NCI-H2227 treated with DMSO at 0.1 percent for 48 hours (cell line): ENCODE measurements at places on chromosomes 6 and 20.
A peak's percentile ranks its signal among the peaks of the same experiment; 100 is the strongest.

GRCh38 chr6:111750753-111751673, 122.2 kb downstream of the FYN start:
- DNase-seq = no peak

GRCh38 chr20:25139029-25139705, 56.3 kb upstream of the ENTPD6 start:
- no peak for DNase-seq

DNA sequence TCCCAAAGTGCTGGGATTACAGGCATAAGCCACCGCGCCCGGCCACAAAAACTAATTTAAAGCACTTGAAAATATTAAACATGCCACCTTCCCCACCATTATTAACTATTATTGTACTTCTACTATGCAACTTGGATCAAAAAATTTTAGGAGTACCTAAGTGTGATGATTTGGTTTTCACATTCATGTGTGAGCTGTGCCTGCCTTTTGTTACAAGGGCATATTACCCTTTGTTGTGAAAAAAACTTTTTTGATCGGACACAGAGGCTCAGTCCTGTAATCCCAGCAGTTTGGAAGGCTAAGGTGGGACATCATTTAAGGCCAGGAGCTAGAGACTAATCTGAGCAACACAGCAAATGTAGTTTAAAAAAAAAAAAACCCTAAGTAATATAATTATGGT, 17.1 kb downstream of the ROMO1 start:
- no peak for DNase-seq

DNA sequence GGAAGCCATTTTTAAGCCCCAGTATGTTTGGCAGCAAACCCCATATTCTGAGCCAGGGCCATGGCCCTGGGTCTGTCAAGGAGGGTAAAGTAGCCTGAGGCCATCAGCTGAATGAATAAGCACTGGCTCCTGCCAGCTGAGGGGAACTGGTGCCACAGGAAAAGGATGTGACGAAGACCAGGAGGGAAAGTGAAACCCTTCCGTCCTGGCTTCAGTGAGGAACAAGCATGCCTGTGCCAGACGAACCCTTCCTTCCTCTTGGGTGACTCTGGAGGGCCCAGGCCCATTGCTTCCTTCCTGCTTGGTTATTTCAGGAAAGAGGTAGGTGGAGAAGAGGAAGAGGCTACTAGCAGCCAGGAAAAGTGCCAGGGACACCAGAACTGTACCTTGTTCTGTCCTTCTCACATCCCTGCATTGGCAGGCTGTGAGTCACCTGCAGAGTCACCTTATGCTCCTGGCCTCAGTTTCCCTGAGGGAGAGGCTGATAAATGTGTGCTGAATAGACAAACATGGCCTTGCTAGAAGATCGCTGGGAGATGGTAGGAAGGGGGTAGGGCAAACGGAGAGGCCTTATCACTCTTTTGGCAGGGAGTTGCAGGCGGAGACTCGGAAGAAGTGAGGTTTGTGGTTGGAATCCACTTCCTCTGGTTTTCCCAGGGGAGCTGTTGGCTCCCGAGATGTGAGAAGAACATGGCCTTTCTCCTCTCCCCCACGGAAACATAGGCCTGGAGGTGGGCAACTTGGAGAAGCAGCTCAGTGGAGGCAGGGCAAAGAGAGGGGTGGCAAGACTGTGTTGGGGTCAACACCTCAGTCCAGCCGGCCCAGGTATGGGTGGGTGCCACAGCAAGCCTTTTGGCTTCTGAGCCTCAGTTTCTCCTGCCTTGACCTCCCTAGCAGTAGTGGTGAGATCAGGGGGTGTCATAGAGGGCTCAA, 37.4 kb downstream of the COX4I2 start:
- DNase-seq = no peak

DNA sequence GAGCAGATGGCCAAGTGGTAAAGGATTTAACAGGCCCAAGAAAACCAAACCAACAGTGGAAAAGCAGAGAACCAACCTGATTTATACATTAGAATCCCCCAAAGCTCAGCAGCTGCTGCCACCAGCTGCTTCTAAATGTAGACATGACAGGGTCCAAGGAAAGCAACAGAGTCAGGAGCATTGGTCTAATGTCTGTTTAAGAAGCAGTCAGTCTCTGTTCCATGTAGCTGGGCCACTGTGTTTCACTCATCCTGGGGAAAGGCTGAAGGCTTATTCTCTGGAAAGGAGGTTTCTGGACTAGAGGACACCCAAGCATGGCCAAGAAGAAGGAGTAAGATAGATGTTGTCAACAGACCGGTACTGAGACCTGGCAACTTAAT, 75.4 kb downstream of the TMEM244 start:
- DNase-seq = no peak

DNA sequence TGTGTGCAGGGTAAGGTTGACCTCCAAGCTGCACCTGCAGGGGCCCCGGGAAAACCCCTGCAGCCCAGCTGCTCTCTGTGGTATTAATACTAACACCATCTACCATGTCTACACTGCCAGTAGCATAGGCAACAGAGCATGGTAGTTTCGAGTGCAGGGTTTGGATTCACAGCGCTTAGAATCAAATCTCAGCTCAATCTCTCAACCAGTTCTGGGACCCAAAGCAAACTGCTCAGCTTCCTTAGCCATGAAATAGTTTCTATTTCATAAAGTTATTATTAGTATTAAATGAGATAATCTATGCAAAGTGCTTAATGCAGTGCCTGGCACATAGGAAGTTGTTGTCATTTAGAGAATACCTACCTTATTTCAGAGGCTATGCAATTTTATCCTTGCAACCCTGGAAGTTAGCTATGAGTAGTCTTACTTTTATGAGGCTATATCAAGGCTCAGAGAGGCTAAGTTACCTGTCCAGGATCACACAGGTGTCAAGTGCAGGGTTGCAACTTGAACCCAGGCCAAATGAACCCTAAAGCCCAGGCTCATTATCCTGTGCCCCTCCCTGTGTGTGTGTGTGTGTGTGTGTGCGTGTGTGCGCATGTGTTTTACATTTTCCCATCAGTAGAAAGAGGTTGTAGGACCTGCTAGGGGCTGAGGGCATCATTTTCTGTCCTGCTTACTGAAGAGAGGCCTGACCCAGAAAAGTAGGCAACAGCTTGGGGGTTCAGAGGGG, 27.6 kb upstream of the MRPS18A start:
- no peak for DNase-seq

GRCh38 chr6:157990321-157991066, 8.8 kb downstream of the SYNJ2 start:
- DNase-seq = no peak

- no peak for DNase-seq
Observed at GRCh38 chr20:54623991-54624569, 148.7 kb downstream of the DOK5 start.

GRCh38 chr20:41848180-41848579, 230.0 kb upstream of the CHD6 start:
- DNase-seq = no peak

DNA sequence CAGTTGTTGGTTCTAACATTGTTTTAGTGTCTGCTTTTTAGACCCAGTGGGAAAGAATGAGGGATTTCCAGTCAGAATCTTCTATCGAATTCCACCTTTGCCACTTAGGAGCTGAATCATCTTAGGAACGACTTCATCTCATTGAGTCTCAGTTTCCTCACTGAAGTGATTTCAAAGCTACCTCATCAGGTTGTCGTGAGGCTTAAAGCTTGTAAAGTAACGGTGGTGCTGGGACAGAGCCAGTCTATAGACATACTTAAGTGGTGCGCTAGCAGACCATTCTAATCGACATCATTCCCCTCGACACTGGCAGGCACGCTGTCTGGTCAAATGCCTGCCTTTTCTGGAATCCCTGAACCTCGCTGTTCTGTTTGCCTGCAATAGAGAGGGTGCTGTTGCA, 55.5 kb downstream of the TMEM170B start:
- DNase-seq = no peak

- DNase-seq = no peak
Observed at GRCh38 chr6:42021847-42022754, 28.2 kb upstream of the TAF8 start.

DNA sequence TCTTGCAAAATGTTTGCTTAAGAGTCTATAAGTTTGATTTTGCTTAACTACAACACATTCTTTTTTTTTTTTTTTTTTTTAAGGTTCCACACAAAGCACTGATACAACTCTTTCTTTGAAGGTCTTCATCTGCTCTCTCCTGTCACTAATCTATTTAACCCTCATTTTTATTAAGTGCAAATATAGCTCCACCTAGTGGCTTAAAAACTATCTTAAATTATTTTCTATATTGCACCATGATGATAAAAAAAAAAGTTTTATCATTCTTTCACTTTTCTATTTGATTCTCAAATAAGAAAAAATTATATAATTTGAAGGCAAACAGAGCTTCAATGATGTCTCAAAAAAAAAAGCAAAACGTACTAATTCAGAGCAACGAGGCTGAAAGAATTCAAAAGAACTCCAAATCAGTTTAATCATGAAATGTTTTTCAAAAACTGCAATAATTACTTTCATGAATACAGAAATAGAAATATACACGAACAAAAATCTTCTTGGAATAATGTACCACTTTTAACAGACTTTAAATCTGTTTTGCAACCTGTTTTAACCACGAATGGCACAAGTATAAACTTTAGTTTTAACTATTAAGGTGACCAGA, 12.8 kb downstream of the ESF1 start:
- DNase-seq = peak; percentile 15

- no peak for DNase-seq
Observed at GRCh38 chr20:17896193-17896723, 72.3 kb downstream of the SNX5 start.

- no peak for DNase-seq
Observed at GRCh38 chr6:41622206-41622988, 15.9 kb upstream of the MDFI start.

- no peak for DNase-seq
Observed at GRCh38 chr20:9626357-9626756, 112.0 kb downstream of the LAMP5 start.

DNA sequence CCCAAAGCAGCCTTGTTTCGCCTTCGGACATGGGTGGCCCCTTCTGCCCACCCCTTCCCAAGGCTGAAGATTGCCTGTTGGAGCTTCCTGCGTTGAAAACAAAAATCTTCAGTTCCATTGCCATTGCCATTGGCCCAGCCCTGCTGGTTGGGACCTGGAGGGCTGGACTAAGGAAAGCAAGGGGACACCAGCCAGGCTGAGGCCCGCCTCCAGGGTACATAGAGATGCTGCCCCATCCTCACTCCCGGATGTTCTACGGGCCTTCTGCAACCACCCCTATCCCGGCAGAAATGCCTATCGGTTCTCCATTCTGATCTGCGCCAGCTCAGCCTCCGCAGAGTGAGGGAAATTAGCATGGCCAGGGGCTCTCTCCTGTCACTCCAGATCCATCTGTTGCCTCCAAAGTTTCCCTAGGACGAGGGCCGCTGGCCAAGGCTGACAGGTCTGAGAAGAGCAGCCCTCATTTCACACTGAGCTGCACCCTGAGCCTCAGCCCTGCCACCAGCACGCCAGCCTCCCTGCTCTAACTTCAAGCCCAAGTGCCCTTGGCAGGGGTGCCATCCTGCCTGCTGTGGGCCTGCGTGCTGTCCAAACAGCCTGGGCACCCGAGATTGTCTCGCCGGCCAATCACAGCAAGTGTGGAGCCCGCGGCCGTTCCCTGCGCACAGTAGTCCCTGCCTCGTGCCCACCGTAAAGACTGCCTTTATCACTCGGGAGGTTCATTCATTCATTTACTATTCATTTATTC, 13.4 kb upstream of the STX16 start:
- no peak for DNase-seq

DNA sequence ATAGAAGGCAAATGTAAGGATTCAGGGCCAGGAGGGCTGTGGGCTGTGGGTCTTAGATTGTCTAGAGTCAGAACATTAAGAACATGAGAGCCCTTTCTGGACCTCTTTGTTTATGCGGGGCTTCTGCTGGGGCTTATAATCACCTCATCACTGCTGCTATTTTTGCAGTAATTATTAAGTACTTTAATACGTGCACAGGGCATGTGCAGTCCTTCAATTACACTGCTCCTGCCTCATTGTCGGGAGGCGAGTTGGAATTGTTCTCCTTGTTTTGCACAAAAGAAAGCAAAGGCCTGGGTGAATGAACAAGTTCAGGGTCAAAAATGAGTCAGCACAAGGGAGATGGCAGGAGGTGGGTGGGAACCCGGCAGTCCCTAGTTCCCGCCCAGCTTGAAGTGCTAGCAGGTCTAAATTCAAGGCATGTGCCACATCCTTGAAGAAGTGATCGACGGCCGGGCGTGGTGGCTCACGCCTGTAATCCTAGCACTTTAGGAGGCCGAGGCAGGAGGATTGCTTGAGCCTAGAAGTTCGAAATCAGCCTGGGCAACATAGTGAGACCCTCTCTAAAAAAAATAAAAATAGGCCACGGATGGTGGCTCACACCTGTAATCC, 34.4 kb upstream of the PTPN1 start:
- peak; percentile 31 for DNase-seq

DNA sequence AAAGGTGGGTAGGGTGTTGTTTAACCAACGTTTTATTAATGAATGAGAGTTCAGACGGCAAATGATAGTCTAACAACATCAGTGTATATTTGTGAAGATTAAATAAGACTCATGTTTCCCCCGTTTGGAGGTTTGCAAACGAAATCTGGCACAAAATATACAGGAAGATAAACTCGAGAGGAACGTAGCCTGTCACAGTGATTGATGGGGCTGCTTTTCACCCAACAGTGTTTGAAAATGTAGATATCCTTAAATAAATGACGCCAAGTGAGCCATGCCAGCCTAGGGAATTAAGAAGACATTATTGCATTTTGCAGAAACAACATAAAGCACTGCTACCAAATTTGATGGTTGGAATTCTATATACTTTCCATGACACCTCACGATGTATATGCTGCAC, 696.5 kb upstream of the FLRT3 start:
- DNase-seq = no peak

GRCh38 chr6:57021086-57021720, 25.3 kb upstream of the KIAA1586 start:
- peak; percentile 4 for DNase-seq

DNA sequence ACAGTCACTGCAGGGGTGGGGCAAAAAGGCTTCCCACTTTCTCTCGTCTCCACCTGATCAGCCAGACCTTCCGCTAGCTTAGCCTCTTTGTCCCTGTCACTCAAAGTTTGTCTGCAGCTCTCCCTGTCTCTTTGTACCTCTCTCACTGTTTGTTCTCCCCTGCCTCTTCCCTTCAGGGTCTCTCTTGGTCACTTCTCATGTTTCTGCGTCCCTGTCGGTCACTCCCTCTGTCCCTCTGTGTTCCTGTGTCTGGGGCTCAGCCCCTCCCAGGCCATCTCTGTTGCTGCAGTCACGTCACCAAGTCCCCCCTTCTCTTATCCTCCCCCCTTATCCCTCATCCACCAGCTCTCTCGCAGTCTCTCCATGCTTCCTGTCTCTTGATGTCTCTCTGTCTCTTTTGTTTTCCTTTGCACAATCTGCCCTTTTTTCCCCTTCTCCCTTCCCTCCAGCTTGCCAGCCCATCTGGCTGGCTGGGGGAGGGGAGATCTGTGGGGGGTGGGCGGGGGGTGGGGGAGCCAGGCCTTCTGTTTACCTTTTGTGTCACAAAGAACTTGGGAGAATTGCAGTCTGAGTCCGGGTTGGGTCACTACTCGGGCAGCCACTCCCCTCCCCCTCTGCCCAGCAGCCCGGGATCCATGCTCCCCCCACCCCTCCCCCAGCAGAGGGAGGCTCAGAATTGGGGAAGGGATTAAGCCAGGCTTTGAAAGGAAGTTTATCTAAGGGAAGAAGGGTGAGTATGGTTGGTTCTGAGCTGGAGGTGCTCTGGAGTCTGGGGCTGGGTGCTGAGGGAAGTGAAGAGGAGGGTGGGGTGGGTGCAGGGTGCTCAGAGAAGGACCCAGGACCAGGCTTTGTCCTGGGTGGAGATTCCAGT, 32.3 kb downstream of the FOXP4 start:
- DNase-seq = peak; percentile 5

GRCh38 chr6:90681863-90682262, 95.0 kb upstream of the MAP3K7 start:
- DNase-seq = no peak

- no peak for DNase-seq
Observed at GRCh38 chr6:92716638-92717037, 702.7 kb downstream of the EPHA7 start.
